Cardiac muscle cell (in vitro differentiated cells and primary cell): ENCODE measurements at places on chromosomes 1 and 21.

DNA sequence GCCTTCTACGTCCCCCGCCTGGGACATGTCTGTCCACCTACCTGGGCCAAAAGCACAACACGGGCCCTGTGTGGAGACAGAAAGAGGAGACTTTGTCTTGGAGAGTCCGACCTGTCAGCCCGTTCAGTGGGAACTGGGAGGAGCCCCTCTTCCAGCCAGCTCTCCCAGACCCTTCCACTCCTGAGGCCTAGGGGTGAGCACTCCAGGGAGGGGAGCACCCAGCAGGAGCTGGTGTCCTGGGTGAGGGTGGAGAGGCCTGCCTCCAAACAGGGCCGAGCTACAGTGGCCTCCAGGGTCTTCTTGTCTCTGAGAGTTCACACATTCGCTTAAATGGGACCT is 546 bp downstream of the SPOCD1 start:
- DNase-seq: no peak

DNA sequence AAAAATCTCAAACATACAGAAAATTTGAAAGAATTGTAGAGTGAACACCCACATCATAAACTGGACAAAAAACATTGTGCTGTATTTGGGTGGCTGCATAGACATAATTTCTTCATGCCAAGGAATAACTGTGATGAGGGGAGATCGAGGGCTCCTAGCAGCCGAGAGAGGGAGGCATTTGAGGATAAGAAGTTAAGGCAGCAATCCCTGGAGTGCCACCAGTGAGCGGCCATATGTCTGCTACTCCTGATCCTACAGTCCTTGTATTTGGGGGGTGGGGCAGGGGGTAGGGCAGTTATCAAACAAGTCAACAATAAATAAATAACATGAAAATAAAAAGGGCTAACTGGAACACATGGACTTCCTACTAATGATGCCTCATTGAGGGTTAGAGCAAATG is 54.5 kb downstream of the ATP5PO start:
- no peak for DNase-seq

DNA sequence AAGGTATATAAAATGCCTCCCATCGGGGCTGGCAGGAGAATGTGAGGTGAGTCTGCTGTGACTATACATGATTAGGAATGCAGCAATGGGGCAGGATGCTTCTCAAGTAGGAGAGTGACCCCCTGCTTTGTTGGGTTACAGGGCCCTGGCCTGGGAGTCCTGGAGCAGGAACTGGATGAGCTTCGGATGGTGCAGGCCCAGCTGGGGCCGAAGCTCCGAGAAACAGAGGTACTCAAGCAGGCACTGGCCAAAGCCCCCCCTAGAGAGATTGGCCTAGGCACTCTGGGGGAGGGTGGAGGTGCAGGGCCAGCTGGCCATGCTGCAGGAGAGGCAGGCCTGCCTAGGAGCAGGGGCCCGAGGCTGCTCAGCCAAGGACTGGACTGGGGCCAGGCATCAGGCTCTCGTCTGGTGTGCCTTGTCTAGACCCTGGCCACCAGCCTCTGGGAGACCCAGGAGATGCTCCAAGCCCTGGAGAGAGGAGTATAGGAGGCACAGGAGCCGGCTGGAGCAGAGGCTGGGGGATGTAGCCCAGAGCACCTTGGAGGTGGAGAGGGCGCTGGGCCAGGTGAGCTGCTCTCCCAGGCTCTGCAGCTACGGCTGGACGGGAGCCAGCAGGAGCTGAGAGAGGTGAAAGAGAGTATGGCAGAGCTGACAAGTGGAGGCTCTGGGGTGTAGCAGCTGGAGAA is 32.8 kb upstream of the PKP1 start:
- no peak for DNase-seq

DNA sequence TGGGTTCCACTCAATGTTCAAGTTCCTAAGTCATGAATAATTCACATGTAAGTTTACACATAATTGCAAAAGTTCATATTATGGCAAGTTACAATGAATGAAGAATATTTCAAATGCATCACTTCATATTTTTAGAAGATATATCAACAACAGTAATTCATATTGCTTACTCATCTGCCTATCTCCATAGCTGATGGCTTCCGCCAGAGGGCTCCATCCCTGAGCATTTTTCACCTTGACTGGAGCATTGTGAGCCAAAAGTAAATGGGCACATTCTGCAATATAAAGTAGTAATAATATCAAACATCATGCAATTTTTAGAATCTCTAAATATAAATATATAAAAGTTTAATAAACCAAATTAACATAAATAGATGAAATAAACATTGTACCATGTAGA is 29.8 kb downstream of the ANKRD13C start:
- no peak for DNase-seq
